ENCODE measurements at places on chromosomes 11 and 22.

DNA sequence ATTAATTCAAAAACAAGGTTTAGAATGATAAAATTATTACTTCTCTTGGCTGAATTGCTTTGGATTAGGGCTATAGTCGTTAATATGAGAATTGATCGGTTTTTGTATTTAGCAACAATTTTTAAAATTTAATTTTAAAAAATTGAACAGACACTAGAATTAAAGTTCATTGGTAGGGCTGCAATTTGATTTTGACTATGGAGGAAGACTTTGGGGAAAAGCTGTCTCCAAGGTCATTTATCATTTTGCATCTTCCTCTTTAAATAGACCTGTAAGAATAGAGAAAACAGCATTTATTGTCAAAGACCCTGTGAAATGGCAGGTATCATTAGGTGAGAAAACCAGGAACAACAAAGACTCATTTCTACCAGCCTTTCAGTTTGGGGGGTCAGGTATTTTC, at the start of gene OR4S2:
Gene OR4S2, plus strand, starts transcription at position 301 of the 400 bp plus-strand sequence. CDS start 2,577 bp downstream, outside the sequence.
- no peak for DNase-seq

- DNase-seq: no peak
These were observed 33.8 kb upstream of the NUP50 start for GRCh38 chr22:45129703-45130524.

- no peak for DNase-seq
These were observed 1.0 kb upstream of the ADSL start for GRCh38 chr22:40345271-40345670.

- no peak for DNase-seq
These were observed 72.4 kb upstream of the BIRC3 start for GRCh38 chr11:102244681-102245409.

GRCh38 chr11:13680501-13681264, 12.2 kb downstream of the FAR1 start:
- DNase-seq: no peak

Data from activated T-cell treated with anti-CD3 and anti-CD28 coated beads for 4 hours (primary cell).